Ovary (tissue), 10 donors: ENCODE measurements at places on chromosomes 4 and X. TPM values are rescaled to one million over a fixed set of nuclear protein-coding genes. Genes with fewer than 3 reads are reported as not detected.

GRCh38 chr4:188197566-188197965 is 58.3 kb downstream of the TRIML1 start:
- no peak for DNase-seq

- DNase-seq: peak; percentile 26
Observed at GRCh38 chr4:170259631-170260153, 169.9 kb upstream of the AADAT start.

GRCh38 chr4:95428291-95429070 is 120.3 kb downstream of the UNC5C start:
- DNase-seq: no peak

- no peak for DNase-seq
Observed at GRCh38 chrX:36431819-36432218, 512.3 kb downstream of the CFAP47 start.

DNA sequence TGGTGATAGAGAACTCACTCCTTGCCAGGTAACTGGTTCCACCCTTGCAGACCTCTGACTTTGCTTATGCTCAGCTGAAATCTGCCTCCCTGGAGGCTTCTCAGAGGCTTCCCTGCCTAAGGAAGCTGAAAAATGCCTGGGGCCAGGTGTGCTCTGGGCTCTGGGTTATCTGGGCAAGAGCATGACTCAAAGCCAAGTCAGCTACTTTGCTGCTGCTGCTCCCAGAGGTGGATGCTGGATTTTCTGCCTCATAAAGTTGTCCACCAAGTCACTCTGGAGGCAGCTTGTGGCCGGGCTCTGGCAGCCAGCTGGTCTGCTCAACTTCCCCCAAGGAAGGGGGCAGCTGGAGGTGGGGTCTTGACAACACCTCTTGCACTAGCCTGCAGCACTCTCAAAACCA is 132.7 kb downstream of the PJA1 start:
- no peak for DNase-seq

GRCh38 chr4:175339100-175339707 is 421.0 kb downstream of the ADAM29 start:
- DNase-seq: no peak

- no peak for DNase-seq
Observed at GRCh38 chr4:35559559-35560365, 684.6 kb downstream of the ARAP2 start.

The NOX1 gene
- total RNA-seq: not detected

GRCh38 chrX:13938051-13938828 is 91.5 kb downstream of the GEMIN8 start:
- peak; percentile 45 for DNase-seq

GRCh38 chr4:75180790-75181776 is 248.2 kb downstream of the PARM1 start:
- DNase-seq: no peak

The CXCL10 gene
- 17.3 TPM for total RNA-seq

The CXXC4 gene
- 2.3 TPM for total RNA-seq

DNA sequence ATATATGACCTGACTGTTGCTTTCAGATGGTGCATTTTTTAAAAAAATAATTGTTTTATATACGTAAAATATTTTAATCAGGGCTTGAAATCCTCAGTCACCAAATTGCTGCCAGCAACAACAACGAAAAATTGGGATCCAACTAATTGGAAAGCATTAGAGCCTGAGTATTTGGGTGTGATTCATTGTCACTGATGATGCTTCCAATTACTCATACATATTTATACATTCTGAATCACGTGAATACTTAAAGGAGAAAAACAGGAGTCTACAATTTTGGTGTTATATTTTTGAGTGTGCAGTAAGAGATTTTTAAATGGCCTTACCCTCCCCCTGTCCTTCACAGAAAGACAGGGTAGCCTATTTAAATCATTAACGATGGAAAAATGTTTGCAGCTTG is 765.6 kb upstream of the TENM3 start:
- no peak for DNase-seq

The PRPS2 gene
- 133 TPM for total RNA-seq

- no peak for DNase-seq
Observed at GRCh38 chrX:85930099-85930498, 117.3 kb downstream of the CHM start.

The PAGE2B gene
- total RNA-seq: not detected

The SLC2A9 gene
- 4.8 TPM for total RNA-seq
